Neural progenitor cell (in vitro differentiated cells): ENCODE measurements at places on chromosomes 12 and 14. TPM values are rescaled to one million over a fixed set of nuclear protein-coding genes. Genes with fewer than 3 reads are reported as not detected.

OTOGL gene
- 0.13 and 0.77 TPM in 2 replicates for total RNA-seq

GRCh38 chr14:55731881-55732498, 152.0 kb downstream of the KTN1 start:
- H3K27ac ChIP-seq = no peak overlapping the region
- H3K27me3 ChIP-seq = no peaks in the 10 kb centered on the region
- H3K4me3 ChIP-seq = no peak overlapping the region
- H3K4me1 ChIP-seq = peaks cover 14% of the 10 kb centered on the region

GRCh38 chr12:848173-848865, 95.9 kb downstream of the WNK1 start:
- H3K4me3 ChIP-seq = no peak overlapping the region
- DNase-seq = no peak

DNA sequence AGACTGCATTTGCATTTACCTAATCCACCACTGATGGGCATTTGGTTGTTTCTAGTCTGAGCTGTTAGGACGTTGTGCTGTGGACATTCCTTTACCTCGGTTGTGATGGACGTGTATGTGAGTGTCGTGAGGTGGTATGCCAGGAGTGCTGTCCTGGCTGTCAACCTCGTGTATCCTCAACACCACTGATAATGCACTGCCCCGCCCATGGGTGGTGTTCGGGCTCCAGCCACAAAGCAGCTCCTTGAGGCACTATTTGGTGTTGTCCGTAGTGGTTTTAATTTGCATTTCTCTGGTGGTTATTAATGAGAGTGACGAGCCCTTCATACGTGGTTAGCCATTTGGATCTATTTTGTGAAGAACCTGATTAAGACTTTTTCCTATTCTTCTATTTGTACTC, 87.6 kb downstream of the PPP2R5C start:
- no peak overlapping the region for H3K27ac ChIP-seq
- H3K36me3 ChIP-seq = no peaks in the 10 kb centered on the region
- no peak for DNase-seq
- H3K4me1 ChIP-seq = peaks cover 10% of the 10 kb centered on the region
- H3K4me3 ChIP-seq = no peak overlapping the region
- H3K27me3 ChIP-seq = no peaks in the 10 kb centered on the region

- H3K4me3 ChIP-seq = no peak overlapping the region
- H3K27ac ChIP-seq = no peak overlapping the region
- peaks cover 53% of the 10 kb centered on the region for H3K4me1 ChIP-seq
- DNase-seq = no peak
- no peaks in the 10 kb centered on the region for H3K36me3 ChIP-seq
Observed at GRCh38 chr14:68245146-68246073, 425.8 kb downstream of the RAD51B start.

GRCh38 chr14:64704743-64705380, 638 bp downstream of the PLEKHG3 start:
- H3K4me1 ChIP-seq = peaks cover 78% of the 10 kb centered on the region
- peak; percentile 47 for DNase-seq
- peaks cover 21% of the 10 kb centered on the region for H3K27me3 ChIP-seq
- peak overlapping the region; percentile 82 for H3K4me3 ChIP-seq
